ENCODE measurements at places on chromosomes 3 and 15.

DNA sequence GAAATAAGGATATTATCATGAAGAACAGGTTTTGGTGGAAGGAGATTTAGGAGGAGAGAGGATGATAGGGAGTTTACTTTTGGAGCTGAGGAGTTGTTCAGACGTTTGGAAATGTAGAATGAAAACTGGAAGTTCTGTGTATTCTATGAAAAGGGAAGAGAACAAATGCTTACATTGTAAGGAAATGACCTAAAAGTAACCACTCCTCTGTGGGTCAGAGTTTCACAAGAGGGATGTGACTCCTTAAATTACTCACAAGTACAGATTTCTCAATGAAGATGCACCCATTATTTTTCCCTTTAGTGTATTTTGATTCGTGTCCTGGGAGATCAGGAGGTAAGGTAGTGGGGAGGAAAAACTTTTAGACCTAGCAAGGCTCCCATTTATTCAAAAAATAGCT is 4.0 kb downstream of the RNF13 start:
- peak; percentile 12 for DNase-seq

DNA sequence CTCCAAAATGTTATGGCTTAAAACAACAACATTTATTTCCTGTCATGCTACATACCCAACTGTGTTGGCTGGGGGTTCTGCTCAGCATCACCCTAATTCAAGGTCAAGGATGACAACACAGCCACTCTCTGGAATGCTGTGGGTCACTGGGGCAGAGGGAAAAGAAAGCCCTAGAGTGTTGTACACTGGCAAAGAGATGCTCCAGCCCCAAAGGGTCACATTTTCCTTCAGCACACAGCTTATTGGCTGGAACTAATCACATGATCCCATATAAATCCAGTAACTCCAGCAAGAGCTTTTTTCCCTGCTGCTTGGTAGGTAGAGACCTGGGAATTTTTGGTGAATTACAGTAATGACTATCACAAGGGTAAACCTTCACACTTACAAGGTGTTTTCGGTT is 1041.4 kb downstream of the NTRK3 start:
- DNase-seq = no peak

- DNase-seq = no peak
Measured at GRCh38 chr3:99626417-99626788, 12.0 kb upstream of the COL8A1 start.

GRCh38 chr15:60751985-60752952 is 273.3 kb upstream of the ICE2 start:
- DNase-seq = no peak

- peak; percentile 61 for DNase-seq
Measured at GRCh38 chr3:37174532-37175126, at the start of gene LRRFIP2. Gene LRRFIP2, minus strand, starts transcription at chr3:37174582. Its CDS starts 25,599 bp downstream, at chr3:37148983.

DNA sequence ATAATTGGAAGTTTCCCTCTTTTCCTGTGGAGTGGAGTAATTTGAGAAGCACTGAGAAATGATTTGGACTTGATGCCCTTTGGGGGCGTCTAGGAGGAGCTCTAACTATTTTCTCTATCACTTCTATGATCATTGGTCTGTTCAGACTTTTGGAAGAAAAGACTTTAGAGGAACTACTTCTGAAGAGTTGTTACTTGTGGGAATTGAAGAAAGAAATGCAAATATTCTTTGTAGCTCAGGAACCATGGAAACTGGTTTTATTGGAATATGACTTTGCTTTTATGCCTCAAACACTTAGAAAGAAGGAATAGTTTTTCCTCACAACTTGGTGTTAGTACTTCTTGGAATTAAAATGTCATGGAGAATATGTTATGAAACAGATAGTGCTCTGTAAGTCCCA is 122.0 kb upstream of the ALDH1A3 start:
- DNase-seq = no peak

- no peak for DNase-seq
Measured at GRCh38 chr15:99438224-99438585, 127.6 kb upstream of the MEF2A start.

DNA sequence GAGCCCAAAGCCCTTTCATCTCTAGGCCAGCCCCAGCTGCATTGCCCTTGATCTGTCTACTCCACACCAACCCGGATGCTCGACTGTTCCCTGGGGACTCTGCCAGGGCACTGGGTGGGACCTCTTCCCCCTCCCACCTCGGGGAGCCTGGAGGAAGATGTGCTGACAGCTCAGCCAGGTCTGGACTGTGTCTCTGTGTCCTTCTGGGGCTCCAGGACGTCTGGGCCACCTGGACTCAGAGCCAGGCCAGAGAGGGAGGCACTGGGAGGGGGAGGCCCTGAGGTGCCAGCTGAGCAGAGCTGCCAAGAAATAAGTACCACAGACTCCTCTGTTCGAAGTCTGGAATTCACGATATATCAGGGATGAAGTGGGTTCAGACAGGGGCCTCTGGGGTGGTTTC is 5.8 kb upstream of the HCN4 start:
- DNase-seq = no peak

GRCh38 chr3:179949869-179950268 is 86.9 kb downstream of the PEX5L start:
- no peak for DNase-seq

DNA sequence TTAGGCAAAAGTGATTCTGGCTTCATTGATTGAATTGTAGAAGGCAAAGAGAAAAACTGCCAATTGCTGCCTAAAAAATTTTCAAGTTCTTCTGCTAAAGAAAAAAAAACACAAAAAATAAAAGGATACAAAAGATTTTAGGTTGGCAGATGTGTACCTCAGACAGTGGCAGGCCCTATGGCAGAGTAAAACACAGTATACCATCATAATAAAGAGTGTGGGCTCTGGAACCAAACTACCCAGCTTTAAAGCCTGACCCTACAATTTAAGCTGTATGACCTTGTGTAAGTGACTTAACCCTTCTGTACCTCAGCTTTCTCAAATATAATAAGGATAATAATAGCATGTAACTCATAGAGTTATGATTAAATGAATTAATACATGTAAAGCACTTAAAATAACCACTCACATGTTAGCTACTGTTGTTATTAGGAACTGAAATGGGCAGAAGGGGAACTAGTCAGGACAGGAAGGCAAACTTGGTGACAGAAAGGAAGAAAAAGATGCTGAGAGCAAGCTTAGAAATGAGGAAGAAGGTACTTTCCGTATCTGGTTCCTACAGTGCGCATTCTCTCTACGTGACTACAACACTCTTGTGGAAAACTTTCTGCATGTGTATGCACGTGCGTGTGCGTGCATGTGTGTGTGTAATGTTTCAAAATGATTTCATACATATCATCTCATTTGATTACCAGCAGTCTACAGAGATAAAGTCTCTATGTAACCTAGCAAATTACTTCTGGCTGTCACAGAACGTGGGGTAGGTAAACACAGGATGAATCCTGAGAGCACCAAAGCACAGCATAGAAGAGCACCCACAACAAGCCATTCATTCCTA is 13.6 kb upstream of the GATM start:
- peak; percentile 30 for DNase-seq

- DNase-seq = no peak
Measured at GRCh38 chr3:94206291-94206690, 143.4 kb downstream of the NSUN3 start.

DNA sequence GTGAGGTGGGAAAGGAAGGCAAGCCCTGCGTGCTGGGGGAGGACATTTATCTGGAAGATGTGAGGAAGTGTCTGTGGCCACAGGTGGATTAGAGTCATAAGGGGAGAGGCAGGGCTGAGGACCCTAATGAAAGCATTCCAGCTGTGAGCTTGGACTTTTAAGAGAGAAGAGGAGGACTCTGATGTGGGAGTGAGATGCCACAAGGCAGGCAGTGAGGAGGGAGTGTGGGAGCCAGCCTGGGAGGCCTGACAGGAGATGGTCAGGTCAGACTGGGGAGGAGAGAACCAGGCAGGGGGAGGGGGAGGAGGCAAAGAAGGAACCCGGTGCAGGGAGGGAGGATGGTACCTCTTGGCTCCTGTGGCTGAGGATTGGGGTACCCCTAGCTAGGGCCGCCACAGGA is 21.0 kb downstream of the MAPKAPK3 start:
- no peak for DNase-seq

- DNase-seq = no peak
Measured at GRCh38 chr3:104961851-104962250, 404.9 kb upstream of the ALCAM start.

DNA sequence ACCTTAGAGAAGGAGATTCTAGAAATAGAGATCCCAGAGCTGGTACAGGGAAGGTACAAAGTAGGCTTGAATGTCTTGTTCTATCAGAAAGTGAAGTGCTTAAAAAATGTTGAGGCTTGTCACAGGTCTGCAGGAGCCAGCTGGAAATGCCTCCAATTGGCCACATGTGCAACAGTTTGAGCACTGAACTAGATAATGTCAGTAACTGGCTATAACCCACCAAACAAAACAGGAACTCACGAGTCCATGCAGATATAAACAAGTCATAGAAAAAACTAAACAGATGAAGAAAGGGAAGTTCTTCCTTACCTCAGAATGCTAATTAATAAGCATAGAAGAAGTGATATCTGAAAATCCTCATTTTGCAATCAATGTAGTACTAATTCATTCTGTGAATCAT is 11.9 kb upstream of the TF start:
- DNase-seq = no peak

GRCh38 chr15:70257573-70258248 is 160.0 kb upstream of the TLE3 start:
- DNase-seq = no peak

- peak; percentile 19 for DNase-seq
Measured at GRCh38 chr3:160225176-160226025, at the start of gene C3orf80. Gene C3orf80, plus strand, starts transcription at chr3:160225422. Its CDS starts 214 bp downstream, at chr3:160225636.

- DNase-seq = no peak
Measured at GRCh38 chr3:47731061-47731460, 50.6 kb downstream of the SMARCC1 start.

- DNase-seq = no peak
Measured at GRCh38 chr3:141204343-141204742, 27.3 kb upstream of the PXYLP1 start.

All from bone marrow (tissue), 2 donors.